ENCODE measurements at places on chromosomes 13 and 19.

GRCh38 chr19:35042954-35043604 is 1.6 kb downstream of the HPN start:
- DNase-seq, result no peak

DNA sequence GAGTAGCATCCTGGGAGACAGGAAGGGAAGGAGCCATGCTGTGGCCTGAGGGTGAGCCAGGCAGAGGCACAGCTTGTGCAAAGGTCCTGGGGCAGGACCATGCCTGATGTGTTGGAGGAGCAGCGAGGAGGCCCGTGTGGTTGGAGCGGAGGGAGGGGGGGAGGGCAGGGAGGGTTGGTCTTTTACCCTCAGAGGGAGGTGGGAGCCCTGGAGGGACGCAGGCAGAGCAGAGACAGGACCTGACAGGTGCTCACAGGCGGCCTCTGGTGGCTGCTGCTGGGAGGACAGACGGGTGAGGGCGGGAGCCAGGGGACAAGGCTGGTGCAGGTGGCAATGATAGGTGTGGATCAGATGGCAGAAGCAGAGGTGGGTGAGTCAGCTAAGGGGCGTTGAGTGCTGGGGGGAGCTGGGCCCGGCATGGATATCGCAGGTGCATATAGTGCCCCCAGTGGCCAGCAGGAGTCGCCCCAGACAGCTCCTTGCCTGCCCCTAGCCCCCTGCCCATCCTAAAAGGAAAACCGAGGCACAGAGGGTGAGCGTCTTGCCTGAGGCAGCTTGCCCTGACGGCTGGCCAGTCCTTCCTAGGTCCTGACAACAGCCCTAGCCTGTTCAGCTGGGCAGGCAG is 9.8 kb upstream of the GNA15 start:
- DNase-seq, result no peak

DNA sequence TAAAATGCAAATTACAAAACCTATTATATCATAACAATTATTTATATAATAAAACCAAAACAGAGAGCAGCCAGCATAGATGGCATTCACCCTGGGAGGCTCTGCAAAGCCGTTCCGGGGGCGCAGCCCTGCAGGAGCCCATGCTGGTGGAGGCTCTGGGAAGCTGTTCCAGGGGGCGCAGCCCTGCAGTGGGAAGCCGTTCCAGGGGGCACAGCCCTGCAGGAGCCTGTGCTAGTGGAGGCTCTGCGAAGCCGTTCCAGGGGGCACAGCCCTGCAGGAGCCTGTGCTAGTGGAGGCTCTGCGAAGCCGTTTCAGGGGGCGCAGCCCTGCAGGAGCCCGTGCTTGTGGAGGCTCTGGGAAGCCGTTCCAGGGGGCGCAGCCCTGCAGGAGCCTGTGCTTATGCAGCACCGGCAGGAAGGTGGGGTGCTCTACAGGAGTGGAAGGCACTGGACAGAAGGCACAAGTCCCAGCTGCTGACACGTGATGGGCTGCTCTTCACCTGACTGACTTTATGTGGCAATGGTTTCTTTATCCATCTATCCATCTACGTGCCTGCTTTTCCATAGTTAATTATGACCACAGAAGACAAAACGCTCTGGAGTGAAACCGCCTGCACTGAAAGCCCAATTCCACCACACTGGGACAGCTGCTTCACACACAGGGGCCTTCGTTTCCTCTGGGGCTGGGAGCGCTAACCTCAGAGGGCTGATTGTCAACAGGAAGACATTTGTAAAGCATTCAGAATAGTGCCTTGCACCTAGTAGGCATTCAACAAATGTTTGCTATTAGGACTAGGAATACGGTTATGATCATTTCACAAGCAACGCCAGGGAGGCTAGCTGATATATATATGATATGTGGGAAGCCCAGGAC is 23.7 kb downstream of the PCID2 start:
- no peak for DNase-seq

DNA sequence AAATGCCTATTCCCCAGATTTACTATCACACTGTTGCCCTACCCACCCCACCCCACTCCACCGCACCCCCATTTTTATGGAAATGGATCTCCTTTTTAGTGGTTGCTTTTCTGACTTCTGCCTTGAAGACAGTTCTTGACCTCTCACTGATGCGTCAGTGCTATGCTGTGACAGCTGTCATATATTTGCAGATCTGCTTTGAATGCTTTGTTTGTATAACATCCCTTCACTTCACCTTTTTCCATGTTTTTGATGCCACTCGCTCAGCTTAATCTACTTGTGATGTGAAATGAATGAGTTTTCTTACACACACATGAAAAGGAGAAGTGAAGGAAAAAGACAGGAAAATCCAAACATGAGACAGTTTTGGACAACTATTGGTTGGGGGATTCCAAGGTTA is 731.0 kb downstream of the SLITRK6 start:
- no peak for DNase-seq

DNA sequence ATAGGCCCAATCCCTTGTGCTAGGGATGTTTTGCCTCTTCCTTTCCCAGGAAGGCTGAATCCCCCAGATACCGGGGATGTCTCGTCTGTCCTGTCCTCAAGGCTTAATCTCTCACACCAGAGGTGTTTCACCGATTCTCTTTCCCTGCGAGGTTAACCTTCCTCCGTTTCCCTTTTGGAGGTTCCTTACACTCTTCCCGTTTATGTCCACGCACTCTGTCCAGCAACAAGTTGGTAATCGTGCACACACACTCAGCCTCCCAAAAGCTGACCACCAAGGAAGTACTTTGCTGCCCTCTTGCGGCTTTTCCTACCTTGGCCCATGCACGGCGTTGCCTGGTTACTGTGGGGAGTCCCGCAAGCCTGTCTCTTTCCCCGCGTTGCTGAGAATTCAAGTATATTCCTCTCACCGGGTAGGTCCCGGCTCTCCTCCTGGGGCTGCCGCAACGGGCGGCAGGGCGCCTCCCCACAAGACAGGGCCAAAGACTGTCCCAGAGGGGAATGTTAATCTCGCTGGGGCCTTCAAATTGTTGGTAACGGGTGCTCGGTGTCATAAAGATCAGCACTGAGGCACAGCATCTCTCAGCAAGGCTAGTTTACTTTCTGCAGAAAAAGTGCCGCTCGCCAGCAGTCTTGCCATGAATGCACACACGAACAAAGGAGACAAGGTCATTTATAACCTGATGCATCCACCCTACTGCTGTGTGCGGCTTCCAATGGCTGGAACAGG is 36.7 kb upstream of the CD177 start:
- DNase-seq, result no peak

DNA sequence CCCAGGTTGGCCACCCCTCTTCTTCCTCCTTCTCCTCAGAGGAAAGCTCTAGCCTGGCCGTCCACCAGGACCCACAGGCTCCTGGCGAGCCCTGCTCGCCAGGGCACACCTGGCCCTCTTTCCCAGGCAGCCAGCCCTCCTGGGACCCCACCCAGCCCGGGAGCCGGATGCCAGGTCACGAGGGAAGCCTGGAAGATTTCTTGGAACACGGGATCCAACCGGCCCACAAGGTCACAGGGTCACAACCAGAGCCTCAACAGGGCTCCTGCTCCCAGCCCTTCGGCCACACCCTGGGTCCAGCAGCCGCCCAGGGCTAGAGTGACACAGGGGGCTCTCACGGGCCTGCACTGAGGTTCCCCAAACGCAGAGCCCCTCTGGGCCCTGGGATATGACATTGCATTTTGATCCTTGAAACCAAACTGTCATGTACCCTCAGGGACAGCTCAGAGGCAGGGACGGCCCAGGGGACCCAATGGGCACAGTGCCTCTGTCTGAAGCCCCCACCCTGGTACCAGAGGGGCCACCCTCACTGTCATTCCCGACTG is 5.5 kb downstream of the MKNK2 start:
- no peak for DNase-seq

DNA sequence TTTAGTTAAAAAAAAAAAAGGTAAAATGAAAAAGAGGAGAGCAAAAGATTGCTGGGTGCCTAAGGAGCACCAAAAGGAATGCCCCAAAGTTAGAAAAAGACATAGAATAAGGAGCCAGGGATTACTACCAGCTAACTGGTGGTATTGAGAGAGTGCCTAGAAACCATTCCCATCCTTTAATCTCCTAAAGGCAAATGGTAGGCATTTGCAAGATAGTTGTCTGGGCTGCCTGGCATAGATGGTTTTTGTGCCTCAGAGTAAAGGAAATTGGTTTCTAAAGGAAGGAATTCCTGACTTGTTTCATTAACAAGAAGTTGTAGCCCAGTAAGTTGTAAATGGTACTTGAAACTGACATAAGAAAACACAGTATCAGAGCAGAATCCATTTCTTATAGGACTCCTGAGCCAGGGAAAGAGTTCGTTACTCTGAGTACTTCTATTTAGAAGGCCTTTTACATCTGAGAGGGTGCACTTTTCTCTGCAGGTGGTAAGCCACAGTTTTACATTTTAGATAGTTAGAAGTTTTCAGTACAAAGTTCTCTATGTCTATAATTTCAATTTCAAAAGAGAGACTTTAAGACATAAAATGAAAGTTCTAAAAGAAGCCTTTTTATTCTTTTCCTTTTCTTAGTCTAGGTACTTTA is 92.6 kb downstream of the OLFM4 start:
- DNase-seq, result no peak

DNA sequence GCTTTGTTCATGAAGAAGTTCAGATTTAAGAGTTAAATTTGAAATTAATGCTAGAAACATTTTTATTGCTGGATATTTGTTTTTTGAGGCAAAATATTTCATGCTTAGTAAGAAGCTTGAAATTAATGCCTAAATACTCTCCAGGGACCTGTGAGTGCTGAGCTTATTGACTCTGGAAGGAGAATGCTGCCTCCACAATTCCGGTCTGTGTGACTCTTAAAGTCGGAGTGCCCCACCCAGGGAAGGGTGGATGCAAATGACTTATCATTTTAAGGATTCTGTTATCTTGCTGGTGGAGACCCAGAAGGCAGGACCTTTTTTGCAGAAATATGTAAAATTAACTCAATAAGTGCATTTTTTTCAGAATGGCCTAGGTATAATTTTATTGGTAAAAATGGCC is 143.8 kb upstream of the RXFP2 start:
- no peak for DNase-seq
